Kidney glomerular epithelial cell (primary cell): ENCODE measurements at places on chromosomes 13 and 19.

DNA sequence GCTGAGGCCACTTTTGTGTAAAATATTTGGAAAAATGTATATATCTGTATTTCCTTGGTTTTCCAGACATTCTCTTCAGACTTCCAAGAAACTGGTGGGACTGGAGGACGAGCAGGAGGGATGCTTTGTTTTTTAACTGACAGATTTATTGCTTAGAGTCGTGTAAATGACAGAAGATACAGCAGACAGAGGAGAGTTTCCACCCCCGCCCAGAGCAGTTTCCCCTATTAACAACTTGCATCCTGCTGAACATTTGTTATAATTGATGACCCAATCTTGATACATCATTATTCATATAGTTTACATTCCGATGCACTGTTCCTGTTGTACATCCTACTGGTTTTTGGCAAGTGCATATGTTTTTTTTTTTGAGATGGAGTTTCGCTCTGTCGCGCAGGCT is 7.1 kb upstream of the DOCK6 start:
- DNase-seq, result no peak

GRCh38 chr13:57991041-57991440 is 359.5 kb downstream of the PCDH17 start:
- no peak for DNase-seq

DNA sequence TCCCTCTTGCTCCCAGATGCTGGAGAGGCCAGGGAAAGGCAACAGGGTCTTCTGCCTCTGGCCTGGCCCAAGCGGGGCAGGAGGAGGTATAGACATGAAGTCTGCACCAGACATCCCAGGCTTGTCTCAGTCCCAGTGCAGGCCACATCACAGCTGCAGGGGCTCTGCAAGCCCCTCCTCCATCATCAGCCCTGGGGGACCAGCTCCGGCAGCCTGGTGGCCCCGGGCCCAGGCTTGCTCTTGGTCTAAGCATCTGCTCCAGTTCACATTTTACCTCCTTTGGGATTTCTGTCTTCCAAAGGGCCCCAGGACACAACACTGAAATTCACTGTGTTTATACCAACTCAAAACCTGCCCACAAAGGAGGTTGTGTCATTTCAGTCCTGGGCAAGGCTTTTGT is 359.4 kb downstream of the ZNF536 start:
- DNase-seq, result no peak

GRCh38 chr19:17762505-17763229 is 11.4 kb downstream of the FCHO1 start:
- no peak for DNase-seq

DNA sequence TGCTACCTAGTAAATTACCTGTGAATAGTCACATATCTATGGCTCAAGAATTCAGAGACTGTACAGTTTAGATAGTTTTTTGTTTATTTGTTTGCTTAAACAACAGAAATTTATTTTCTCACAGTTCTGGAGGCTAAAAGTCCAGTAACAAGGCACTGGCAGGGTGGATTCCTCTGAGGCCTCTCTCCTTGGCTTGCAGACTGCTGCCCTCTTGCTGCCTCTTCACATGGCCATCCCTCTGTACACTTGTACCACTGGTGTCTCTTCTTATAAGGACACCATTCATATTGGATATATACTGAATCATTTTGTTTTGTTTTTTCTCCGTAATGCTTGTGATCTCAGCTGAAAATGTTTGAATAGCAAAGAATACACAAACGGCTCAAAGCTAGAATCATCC is 56.4 kb upstream of the MIR17HG start:
- no peak for DNase-seq

DNA sequence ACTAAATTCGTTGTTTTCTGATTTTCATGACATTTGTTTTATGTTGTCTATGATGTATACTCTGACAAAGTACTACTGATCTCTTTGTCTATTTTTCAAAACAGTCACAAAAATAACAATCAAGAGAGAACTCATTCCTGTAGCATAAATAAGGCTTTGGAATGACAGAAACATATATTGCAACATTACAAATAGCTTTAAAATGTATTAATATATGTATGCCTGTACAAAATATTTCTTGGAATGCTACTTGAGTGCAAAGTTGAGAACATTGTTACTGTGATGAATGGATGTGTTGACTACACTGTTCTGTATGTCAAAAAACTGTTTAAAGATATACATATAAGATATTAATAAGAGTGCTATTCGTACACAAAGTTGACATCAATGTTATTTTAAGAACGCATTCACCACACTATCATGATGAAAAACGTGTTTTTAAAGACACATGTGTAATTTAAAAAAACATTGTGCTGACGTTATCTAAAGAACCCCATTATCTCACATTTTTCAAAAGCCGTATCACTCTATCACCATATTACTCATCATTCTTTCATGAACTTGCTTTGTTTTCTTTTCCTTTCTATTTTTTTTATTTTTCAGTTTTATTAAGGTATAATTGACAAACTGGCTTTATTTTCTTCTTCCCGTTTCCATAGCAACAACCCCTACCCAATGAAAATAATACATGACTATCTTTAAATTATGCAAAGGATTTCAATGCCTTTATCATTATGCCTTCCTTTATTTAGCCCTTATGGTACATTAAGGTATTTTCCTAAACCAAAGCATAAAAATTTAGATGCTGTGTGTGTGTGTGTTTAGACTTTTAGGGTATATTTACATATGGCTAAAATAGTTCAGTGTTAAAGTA is 918.8 kb downstream of the SLITRK1 start:
- peak; percentile 56 for DNase-seq

DNA sequence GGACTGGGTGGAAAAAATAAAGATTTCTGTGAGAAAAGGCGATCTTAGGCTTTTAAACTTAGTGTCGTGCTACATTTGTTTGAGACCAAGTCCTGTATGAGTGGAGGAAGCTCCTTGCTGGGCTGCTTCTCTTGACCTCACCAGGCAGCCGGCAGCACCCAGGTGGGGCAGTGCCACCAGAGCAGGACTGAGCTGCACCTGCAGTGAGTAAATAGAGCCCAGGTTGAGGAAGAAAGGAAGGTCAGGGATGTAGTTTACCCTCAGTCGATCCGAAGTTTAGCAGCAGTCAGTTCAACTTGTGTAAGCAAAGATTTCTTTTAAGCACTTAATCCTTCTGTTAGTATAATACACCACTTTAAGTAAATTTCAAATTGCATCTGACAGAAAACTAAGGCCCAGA is 13.6 kb downstream of the HNRNPM start:
- no peak for DNase-seq

- DNase-seq, result no peak
These were observed 129.1 kb downstream of the TNFRSF19 start for GRCh38 chr13:23699271-23699670.

DNA sequence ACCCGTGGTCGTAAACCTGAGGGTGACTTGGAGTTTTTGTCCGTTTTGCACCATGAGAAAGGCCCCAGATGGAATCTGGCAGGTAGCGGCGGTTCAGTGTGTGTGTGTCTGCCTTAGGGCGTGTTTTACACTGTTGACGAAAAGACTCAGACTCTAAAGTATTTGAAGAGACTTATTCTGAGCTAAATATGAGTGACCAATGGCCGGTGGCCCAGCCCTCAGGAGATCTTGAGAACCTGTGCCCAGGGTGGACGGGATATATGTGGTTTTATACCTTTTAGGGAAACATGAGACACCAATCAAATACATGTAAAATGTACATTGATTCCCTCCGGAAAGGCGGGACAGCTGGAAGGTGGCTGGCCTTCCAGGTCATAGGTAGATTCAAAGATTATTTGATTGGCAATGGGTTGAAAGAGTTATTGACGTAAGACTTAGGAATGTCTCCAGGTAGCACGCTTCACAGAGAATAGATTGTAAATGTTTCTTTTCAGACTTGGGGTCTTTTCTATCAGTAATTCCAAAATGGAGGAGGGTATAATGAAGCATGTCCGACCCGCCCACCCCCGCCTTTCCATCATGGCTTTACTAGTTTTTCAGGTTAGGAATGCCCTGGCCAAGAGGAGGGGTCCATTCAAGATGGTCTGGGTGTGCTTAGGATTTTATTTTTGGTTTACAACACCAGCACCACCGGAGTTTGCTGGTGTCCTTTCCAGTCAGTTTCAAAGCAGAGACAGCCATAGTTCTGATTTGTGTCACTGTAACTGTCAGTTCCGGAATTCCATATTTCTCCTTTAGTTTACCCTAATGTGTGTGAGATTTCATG is 1.0 kb upstream of the ZNF529 start:
- peak; percentile 34 for DNase-seq

DNA sequence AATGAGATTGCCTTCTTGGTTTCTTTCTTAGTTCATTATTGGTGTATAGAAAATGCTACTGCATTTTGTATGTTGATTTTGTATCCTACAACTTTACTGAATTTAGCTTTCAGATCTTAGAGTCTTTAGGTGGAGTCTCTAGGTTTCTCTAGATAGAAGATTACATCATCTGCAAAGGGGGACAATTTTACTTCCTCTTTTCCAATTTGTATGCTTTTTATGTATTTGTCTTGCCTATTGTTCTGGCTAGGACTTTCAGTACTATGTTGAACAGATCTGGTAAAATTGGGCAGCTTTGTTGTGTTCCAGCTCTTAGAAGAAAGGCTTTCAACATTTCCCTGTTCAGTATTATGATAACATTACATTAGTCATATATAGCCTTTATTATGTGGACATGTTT is 101.0 kb upstream of the SPRY2 start:
- DNase-seq, result no peak

GRCh38 chr13:48892053-48892687 is 83.5 kb upstream of the FNDC3A start:
- DNase-seq, result peak; percentile 75

DNA sequence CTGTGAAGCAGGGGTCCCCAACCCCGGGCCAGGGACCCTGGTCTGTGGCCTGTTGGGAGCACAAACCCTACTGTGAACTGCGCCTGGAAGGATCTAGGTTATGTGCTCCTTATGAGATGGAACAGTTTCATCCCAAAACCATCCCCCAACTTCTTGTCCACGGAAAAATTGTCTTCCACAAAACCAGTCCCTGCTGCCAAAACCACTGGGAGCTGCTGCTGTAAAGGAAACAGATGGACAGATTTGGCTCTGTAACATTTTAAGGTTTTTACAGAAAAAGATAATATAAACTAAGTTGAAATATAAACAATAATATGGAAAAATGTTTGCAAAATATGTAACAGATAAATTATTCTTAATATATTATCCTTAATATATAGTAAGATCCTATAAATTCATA is 73.7 kb downstream of the COG6 start:
- DNase-seq, result no peak

GRCh38 chr13:99331881-99332293 is 24.7 kb upstream of the GPR183 start:
- DNase-seq, result no peak

DNA sequence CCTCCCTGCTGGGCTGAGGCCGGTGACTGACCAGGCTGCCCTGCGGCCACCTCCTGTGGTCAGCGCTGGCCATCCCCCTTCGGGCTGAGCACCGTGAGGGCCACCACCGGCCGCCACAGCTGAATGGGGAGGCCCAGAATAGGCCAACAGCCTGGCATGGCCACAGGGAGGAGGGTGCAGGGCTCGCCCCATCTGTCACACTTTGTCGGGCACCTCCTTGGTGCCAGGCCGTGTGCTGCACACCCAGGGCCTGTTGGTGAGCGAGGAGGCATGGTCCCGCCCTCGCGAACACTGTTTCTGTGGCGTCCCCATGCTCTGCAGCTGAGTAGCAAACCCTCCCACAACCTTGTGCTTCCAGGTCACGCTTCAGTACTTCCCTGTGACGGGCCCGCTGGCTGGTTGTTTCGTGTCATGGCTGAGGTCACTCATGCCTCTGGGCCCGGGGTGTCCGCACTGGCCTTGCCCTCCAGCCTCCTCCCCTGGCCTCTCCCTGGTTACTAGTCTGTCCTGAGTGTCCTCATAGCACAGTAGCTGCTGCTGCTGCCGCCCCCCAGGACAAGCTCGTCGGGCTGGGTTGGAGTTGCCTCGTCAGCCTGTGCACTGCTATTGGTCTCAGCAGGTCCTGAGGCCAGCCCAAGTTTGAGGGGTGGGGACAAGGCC is 15.2 kb downstream of the EPN1 start:
- peak; percentile 21 for DNase-seq

DNA sequence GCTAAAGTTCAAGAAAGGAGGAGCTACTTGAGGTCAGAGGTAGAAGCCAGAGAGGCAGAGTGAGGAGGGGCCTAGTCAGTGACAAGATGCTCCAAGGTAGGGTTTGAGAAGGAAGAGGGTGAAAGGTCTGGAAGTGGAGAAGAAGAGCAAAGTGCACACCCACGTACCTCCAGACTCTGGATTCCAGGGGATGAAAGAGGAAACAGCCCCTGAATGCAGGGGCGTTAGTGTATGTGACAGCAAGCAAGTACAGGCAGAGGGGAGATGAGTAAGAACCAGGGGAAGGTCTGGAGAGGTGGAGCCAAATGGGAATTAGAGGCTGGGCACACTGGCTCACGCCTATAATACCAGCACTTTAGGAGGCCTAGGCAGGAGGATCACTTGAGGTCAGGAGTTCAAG is 8.7 kb downstream of the RPS28 start:
- DNase-seq, result no peak

DNA sequence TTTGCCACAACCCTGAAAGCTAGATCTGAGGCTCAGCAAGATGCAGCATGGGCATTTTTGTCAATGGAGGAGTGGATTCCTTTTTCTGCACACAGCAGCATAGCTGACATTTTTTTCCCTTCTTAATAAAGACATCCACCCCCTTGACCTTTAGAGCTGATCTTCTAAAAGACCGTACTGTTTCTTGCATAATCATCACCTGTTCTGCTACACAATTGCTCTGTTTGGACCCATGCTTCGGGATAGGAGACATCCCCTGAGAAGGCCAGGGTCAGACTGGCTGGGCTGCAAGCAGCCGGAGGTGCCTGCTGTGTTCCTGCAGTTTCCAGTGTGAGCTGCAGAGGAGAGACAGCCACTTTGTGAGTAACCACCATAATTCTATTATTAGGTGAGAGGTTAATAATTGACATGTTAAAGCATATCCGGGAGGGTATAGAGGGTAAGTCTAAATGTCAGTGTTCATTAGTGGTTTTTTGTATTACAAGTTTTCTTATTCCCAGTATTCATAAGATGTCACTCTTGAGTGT is 108.5 kb upstream of the C1QTNF9B start:
- DNase-seq, result peak; percentile 54

DNA sequence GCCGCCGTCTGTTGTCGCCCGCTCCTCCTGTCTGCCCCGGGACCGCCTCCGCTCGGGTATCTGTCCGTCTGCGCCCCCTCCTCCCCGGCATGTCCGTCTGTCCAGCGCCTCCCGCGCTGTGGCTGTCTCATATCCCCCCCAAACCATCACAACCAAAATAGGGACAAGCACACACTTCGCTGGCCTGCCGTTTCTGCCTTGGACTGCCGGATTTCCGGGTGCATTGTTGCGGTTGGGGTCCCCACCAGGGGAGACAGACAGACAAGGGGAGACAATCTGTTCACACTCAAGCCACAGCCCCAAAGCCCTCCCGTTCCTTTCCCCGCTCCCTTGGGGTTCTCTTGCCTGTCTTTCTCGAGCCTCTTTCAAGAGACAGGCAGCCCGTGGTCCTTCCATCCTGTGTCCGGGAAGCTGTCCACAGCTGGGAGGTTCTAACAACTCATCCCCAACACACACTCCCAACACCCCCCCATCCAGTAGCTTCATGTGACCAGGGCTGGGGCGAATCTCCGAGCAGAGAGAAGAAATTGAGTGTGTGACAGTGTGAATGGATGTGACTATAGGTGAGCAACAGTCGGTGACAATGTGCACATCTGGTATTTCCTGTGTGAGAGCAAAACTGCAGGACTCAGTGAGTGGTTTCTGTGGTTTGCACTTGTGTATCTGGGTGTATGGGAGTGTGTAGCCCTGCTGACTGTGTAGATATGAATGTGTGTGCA is 16.5 kb upstream of the FOSB start:
- DNase-seq, result peak; percentile 52
